HEK293T (cell line): ENCODE measurements at places on chromosomes 13 and 19.

DNA sequence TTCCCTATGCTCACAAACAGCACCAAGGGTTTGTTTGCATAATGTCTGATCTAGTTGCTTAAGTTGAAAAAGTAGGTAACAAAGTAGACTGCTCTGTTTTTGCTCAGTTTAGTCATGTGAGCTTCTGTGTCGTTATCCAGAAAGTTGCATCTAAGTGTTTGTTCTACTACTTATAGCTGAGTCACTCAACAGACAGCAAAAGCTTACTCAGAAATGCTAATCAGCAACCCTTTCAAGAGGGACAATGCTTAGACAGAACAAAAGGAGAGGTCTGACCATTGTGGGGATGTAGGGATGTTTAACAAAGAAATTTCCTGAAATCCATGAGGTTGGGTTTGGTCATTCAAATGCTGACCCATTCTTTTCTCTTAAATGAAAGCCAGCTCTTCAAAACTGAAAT lies 106.4 kb downstream of the ATP8A2 start:
- no peak for DNase-seq

DNA sequence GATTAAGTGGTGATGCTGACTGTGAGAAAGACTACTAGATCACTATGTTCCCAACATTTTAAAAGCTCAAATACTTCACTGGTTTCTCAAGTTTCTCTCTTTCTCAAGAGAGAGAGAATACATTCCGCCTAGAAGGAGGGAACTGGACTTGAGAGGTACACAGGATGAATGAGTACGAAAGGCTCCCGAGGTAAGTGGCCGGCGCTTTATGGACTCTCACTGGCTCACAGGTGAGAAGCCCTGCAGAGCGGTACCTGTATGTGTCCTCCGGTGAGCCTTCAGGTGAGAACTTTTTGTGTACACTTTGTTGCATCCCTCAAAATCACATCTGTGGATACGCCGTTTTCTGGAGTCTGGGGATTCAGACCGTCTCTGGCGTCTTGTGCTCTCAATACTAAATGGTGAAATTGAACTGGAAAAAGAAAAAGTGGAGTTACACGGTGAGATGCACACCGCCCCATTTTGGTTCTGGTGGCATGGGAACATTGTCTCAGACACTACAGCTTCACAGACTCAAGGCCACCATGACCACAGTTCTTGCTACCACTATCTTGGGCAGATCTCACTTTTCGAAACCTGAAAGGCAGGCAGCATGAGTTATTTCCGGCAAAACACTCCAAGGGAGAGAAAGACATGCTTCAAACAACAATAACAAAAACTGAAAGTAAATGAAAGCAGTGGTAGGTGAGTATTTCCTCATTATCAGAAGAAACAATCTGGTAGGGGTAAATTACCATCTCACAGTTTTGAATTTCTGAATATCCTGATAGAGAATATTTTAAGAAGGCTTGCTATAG lies 418.9 kb downstream of the KLF12 start:
- no peak for DNase-seq

DNA sequence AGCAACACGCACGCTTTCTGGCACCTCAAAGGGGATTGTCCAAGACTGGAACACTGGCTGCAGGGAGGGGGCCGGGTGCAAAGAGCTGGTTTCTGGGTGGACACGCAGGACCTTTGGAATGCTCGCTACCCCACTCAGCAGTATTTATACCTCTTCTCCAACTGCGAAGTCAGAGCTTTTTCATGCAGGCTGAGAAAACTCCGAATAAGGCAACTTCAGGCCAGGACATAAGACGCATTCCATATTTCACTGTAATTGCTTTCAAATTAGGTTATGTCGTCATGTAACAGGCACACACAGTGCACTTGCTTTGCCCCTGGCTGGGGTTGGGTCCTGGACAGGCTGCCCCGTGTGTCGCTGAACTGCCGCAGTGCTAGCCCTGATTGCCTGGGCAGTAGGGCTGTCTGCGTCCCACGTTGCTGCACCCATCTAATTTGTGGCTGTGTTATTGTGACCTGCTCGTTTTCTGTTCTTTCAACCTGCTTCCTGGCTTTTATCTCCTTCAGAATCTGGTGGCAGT lies 44.5 kb downstream of the ACTN4 start:
- DNase-seq: no peak

DNA sequence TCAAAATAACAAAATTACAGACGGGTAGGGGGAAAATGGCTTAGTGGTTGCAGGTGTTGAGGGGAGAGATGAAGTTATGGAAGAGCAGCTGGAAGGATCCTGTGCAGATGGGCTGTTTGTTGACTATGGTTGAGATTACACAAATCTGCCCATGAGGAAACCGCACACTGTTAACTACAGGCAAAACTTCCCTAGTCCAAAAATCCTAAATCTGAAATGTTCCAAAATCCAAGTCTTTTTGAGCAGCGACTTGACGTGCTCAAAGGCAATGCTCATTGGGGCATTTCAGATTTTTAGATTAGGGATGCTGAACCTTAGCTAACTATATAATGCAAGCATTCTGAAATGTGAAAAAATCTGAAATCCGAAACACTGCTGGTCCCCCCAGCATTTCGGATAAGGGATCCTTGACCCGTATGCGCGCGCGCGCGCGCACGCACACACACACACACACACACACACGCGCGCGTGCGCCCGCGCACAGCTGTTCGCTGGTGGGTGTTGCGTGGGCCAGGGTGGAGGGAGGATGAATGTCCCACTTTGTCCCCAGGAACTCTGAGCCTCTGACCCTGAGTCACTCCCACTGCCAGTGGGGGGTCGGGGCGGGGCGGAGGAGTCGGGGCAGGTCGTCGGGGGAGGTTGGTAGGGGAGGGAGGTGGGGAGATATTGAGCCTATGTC lies 6.8 kb downstream of the F2RL3 start:
- DNase-seq: no peak

GRCh38 chr19:49808711-49809159 lies 4.4 kb downstream of the FUZ start:
- DNase-seq: peak; percentile 73

- DNase-seq: peak; percentile 88
These were observed 372 bp upstream of the ZNF699 start for GRCh38 chr19:9309974-9310446.

- DNase-seq: no peak
These were observed 7.1 kb upstream of the IGFL3 start for GRCh38 chr19:46131485-46132143.

DNA sequence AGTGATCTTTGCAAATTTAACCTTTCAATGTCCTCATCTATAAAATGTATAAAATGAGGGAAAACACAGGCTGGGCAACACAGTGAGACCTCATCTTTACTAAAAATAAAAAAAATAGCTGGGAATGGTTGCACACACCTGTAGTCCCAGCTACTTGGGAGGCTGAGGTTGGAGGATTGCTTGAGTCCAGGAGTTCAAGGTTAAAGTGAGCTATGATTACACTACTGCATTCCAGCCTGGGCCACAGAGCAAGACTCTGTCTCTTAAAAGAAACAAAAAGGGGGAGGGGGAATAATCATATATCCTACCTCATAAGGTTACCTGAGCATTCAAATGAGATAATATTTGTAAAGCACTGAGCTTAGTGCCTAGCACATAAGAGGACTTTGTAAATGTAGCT lies 5.8 kb downstream of the MTRF1 start:
- DNase-seq: no peak

- no peak for DNase-seq
These were observed 615.8 kb downstream of the DIAPH3 start for GRCh38 chr13:59547950-59548349.

- no peak for DNase-seq
These were observed 2.7 kb upstream of the KLK2 start for GRCh38 chr19:50870417-50871089.

GRCh38 chr19:38478273-38478971 lies 44.9 kb downstream of the RYR1 start:
- peak; percentile 68 for DNase-seq

DNA sequence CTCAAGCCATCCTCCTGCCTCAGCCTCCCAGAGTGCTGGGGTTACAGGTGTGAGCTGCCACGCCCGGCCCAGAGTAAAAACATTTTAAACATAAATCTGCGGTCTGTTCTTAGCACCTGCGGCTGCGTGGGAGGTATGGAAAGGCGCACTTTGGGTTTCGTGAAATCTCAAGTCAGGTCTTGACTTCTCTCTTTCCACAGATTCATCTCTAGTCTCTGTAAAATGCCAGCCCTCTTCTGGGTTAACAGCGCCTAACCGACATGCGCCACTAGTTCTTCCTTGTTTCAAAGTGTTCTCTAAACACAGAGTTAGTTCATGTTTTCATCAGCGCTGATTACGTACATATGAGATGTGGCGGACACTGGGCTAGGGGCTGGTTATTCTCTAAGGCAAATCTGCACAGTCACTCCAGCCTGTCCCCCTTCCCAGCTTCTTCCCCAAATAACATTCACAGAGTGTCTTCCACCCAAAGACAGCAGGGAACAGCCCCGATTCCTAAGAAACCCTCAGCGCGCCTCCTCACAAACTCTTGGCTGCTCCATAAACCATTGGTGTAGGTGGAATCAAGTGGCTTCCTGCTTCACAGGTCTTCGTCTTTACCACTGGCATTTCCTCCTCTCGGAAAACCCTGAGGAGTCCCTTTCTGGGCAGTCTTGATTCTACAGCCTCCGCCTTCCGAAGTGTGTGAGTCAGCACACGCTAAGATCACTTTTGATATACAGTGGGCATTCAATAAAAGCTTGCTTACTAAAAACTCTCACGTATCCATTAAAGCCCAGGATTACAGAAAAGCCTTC lies 1.4 kb downstream of the PARP4 start:
- peak; percentile 12 for DNase-seq

DNA sequence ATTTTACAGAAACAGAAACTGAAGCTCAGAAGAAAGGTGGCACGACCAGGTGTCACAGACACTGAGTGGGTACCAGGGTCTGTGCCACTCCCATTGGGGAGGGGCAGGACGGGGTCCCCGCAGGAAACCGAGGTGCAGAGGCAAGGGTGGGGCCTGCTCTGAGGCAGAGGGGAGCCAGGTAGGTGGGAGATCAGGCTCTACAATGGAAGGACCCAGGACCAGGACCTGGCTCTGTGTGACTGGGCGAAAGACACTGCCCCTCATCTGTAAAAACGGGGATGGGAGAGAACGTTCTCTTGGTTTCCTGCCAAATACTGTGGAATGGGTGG lies 2.8 kb downstream of the PTGIR start:
- no peak for DNase-seq

DNA sequence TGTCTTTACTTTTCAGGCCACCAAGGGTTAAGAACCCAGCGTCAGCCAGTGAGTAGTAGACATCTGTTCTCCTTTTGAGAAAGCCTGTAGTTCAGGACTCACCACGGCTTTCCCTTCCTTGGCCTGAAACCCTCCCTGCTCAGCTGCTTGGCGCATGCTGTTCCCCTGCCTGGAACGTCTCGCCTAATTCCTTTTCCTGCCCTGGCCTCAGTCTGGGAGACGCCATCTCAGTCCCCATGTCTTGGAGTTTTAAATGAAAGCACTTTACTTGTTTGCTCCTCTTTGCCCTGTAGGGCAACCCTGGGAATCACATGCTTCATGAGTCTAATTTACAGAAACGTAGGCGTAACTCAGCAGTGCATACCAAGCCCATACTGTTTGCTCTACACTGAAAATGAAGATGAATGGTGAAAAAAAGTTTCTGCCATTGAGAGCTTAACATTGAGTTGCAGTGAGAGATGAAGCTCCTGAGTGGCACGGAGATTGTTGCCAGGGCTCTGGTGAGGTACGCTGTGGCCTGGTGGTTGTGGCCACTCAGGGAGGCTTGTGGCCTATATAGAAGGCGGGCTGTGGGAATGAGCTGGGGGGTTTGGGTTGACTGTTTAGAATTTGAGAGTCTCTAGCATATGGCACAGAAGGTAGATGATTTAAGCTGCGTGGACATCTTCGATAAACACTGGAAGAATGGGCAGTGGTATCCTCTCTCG lies 52.8 kb downstream of the GATAD2A start:
- no peak for DNase-seq

- DNase-seq: no peak
These were observed 779.6 kb downstream of the DACH1 start for GRCh38 chr13:71087432-71087831.

- peak; percentile 89 for DNase-seq
These were observed 12.6 kb upstream of the ZNF414 start for GRCh38 chr19:8526345-8527091.

GRCh38 chr19:54369082-54369687 lies 4.5 kb upstream of the LAIR1 start:
- no peak for DNase-seq

DNA sequence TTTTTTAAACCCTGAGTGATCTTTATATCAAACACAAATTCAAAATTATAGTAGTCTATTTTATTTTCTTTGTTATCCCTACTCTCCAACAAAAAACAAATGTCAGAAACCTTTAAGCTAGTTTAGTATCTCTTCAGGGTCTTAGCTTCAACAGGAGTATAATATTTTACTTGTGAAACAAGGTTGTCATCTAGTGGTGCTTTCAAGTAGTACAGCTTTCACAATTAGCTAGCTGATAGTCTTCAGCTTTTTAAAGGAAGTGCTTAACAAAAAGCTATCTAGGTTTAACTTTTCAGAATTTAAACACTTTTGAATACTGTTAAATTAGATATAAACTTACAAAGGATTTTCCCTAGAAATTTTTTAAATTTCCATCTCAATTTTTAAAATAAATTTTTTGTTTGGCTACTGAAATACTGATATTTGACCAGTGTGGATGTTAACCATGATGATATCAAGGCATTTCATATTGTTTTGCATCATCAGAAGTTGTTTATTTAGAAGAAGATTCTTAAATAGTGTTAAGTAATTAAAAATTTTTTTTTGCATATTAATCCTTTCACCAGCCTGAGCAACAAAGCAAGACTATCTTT lies 34.2 kb downstream of the TDRD3 start:
- peak; percentile 21 for DNase-seq

DNA sequence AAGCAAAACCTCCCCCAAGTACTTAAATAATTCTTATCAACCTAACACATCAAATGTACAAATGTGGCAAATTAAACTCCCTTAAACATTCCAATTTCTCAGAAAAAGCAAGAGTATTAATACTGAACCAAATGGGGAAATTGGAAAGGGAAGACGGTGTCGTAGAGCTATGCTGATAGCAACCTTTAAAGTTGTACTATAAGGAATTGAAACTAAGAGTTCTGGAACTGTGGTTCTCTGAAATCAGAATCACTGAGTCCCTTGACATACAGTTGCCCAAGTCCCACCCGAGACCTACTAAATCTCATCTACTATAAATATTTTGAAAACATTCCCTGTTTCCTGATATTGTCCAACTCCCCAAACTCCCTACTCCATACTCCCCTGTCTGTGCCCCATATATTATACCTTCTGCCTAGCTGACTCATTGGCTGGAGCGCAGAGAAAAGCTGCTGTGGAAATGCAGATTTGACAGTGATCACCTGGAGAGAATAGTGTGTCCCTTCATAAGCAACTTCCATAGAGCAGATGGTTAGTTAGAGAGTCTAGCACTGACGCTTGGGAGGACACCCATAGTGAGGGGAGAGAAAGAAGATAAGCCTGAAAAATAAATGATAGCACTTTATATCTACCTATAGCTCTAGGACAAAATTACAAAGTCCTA lies 51.4 kb upstream of the ITM2B start:
- no peak for DNase-seq
